ENCODE measurements at places on chromosomes 5 and 9.

DNA sequence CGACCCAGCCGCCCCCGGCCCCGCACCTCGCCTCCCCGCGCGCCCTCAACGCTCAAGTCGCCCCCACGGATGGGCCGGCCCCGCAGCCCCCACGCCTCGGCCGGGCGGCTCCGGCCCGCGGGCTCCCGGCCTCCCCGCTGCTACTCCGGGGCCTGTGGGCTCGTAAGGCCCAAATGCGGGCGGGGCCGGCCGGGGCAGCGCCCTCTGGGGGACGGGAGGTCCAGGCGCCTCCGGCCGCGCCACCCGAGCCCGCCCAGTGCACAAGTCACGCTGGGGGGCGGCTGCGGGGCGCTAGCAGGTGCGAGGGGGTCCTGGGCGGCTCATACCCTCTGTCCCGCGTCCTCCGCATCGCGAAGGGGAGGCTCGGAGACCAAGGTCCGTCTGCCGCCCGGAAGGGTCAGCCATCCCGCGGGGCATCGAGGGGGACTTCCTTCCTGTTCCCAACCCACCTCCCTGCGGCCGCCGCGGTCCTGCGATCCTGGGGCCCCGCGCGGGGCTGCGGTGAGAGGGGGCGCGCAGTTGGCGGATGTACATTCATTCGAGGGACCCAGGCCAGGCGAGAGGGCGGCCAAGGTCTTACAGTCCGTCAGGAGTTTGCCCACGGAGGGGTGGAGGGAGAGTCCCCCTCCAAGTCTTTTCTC lies at the start of gene CIZ1:
TSS of gene CIZ1 (minus strand) at position 167 of the 641 bp plus-strand sequence. CDS start 715 bp downstream, outside the sequence.
- peak; percentile 94 for DNase-seq

- no peak for DNase-seq
Measured at GRCh38 chr9:2837915-2838314, 6.0 kb downstream of the PUM3 start.

- no peak for DNase-seq
Measured at GRCh38 chr5:141042555-141042954, 8.6 kb upstream of the PCDHB1 start.

GRCh38 chr9:87167582-87167981 lies 220.3 kb upstream of the GAS1 start:
- DNase-seq, result no peak

GRCh38 chr5:110940136-110940535 lies 131.4 kb upstream of the TSLP start:
- no peak for DNase-seq

GRCh38 chr9:136511670-136512592 lies 29.1 kb upstream of the SEC16A start:
- peak; percentile 88 for DNase-seq

- no peak for DNase-seq
Measured at GRCh38 chr5:139422307-139422893, 16.9 kb downstream of the DNAJC18 start.

GRCh38 chr9:131621551-131622358 lies 76.4 kb downstream of the PRRT1B start:
- no peak for DNase-seq

DNA sequence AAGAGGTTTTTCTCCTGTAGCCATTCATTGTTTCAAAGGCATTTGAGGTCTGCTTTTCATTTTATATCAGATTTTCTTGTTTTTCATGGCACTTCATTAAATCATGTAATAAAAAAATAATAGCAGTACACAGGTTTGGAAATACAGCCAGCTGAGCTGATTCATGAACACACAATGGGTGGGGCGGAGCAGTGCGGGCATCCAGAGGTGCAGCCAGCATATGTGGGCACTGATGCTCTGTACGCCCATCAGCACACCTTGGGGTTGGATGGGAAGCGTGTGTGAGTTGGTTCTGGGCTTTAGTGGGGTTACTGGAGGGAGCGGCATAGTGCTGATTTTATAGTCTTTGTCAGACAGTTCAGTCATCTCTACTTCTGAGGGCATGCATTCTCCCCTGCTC lies 54.2 kb upstream of the IRX4 start:
- no peak for DNase-seq

GRCh38 chr5:54227759-54228158 lies 82.6 kb downstream of the ARL15 start:
- no peak for DNase-seq

Measured in posterior vena cava (tissue), 2 donors.